ENCODE measurements at places on chromosomes 2 and 18.

DNA sequence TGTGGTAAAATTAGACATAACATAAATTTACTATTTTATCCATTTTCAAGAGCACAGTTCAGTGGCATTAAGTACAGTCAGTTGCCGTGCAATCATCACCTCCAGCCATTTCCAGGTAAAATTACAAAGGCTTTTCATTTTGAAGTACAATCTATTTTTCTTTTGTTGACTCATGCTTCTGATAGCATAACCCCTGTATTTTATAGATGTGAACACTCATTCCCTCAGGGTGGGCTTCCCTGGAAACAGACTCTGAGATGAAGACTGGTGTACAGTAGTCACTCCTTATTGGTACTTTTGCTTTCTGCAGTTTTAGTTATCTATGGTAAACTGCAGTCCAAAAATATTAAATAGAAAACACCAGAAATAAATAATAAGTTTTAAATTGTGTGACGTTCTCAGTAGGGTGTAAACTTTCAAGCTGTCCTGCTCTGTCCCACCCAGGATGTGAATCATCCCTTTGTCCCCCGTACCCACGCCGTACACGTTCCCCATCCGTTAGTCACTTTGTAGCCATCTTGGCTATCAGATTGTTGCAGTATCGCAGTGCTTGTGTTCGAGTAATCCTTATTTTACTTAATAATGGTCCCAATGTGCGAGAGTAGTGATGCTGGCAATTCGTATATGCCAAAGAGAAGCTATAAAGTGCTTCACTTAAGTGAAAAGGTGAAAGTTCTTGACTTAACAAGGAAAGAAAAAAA lies 41.1 kb upstream of the NAB1 start:
- DNase-seq: no peak

- DNase-seq: no peak
Observed at GRCh38 chr2:118599141-118599540, 248.3 kb downstream of the EN1 start.

DNA sequence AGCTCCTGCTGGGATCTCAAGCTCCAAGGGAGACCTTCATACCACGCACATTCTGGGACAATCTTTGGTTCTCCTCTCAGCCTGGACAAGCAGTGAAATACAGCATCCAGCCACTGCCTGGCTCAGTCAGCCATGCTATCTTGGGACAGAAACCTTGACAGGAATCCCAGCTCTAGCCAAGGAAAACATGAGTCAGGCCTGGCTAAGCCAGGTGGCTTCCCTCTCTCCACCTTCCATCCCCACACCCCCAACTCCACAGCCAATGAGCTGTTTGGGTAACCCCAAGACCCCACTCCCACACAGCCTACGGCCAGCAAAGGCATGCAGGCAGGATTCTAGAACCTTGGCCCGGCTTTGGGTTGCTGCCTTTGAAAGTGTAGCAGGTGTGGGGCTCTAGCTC lies 64.9 kb downstream of the MCFD2 start:
- no peak for DNase-seq

DNA sequence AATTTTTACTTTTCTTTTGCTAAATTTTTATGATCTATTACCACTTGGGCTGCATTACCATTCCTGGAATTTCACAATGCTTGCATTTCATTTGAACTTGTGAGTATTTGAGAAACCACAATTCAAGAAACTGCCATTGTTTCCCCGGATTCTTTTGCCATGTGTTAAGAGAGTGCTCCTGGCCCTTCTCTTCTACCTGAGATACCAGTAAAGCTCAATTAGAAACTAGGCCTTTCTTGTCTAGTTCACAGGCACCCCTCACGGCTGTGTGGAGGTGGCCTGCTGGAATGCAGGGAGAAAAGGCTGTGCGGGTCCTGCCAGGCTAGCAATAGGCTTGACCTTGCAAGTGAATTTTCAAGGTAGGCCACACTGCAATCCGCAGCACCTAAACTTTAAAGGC lies 40.8 kb downstream of the ZEB2 start:
- DNase-seq: no peak

DNA sequence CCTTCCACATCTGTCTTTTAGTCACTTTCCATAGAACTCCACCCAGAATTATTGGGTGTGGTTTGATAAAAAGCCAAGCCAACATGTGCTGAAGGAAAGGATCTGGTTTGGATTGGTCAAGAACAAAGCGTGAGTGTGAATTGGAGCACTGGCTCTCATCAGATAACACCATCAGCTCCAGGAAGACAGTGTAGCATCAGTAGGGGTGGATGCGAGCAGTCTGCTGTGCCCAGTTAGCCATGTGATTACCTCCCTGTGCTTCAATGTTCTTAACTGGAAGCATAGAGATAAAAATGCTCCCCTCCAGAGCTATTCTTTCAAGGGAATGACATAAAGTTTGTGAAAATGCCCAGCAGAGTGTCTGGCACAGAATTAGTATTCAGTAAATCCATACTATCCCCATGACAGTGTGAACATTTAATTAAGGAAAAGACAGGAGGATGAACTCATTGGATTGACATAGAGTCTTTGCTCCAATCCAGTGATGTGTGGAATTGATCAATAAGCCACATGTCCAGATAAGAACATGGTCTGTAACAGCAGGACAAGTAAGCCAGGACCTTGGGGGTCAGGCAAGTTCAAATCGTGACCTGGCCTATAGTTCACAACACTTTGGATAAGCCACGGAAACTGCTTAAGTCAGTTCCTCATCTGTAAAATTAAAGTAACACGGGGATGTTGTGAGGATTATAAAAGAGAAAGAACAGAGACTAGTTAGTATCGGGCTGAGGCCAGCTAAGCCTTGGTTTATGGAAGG lies 68.0 kb downstream of the FAM124B start:
- no peak for DNase-seq

- DNase-seq: no peak
Observed at GRCh38 chr2:218582076-218582475, 13.4 kb downstream of the CNOT9 start.

GRCh38 chr2:65350651-65351056 lies 81.7 kb downstream of the SPRED2 start:
- DNase-seq: no peak

- no peak for DNase-seq
Observed at GRCh38 chr18:59021500-59021899, 118.2 kb upstream of the SEC11C start.

DNA sequence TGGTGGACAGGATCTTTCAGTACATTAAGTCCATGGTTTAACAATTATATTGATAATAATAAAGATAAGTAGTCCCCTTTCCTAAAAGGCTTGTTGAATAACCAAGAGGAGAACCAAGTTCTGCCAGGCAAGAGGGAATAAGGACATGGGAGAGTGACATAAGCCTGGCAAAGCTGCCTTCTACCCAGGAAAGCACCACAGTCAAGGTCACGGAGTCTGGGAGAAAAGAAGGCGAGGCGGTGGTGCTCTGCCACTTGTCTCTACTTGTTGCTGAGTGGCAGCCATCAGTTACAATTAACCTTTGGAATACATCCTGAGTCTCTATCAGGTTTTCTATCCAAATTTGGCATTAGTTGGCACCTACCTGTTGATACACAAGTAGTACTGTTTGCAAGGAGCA lies 101.7 kb upstream of the GATA6 start:
- DNase-seq: no peak

DNA sequence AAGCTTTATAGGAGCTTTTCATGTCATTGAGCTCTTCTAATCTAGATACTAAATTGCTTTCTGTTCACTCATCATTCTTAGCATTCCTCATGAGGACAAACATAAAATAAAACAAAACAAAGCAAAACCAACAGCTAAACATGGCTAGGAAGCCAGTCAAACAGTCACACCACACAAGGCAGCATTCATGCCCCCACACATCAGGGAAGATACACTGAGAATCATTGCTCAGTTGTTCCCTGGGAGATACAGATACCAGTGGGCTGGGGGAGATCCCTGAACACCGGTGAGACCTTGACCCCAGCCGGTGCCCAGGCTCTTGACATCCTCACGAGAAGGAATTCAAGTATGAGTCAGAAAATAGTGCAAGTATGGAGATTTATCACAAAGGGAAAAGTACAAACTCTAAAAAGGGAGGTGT lies 177.9 kb upstream of the ARL4C start:
- DNase-seq: no peak

DNA sequence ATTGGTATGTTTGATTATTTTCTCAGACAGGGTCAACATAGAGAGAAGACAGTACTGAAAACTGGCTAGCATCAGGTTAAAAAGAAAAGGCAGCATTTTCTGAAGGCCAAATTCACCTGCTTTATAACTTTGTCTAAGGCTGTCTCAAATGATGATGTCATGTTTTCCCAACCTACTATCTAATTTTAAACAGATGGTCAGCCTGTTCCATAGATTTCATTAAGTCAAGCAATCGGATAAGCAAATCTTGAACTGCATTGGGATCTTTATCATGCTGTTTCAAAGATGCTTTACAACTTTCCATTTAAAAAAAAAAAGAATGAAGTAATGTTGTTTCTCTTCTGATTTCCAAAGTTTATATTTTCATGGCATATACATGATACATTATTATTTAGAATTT lies 56.3 kb upstream of the SPOPL start:
- DNase-seq: no peak

- no peak for DNase-seq
Observed at GRCh38 chr18:4831127-4831526, 365.9 kb downstream of the AKAIN1 start.

DNA sequence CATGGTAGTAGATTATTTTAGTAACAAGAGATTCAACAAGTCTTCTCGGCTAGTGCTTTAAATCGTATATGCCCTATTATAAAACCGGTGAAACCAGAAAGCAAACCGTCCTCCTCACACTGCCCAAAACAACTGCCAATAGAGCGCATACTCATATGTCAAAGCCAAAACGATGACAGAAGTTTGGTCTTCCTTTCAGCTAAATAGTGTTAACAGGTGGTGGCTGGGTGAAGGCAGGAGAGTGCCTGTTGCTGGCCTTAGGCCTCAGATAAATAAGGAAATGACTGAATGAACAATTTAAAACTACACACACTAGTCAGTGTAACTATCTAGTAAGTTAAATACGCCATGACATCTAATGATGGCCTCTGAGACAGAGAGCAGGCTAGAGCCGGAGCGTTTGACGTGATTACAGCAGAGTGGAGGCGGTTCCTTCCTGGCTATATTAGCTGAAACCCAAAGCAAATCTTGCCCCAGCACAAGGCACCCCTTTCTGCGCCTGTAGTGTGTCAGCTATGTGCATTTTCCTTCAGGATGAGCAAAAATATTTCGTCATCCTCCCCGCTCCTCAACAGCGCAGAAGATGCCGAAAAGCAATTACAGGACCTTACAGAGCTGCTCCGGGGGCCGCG lies 1.6 kb downstream of the LONRF2 start:
- DNase-seq: no peak

DNA sequence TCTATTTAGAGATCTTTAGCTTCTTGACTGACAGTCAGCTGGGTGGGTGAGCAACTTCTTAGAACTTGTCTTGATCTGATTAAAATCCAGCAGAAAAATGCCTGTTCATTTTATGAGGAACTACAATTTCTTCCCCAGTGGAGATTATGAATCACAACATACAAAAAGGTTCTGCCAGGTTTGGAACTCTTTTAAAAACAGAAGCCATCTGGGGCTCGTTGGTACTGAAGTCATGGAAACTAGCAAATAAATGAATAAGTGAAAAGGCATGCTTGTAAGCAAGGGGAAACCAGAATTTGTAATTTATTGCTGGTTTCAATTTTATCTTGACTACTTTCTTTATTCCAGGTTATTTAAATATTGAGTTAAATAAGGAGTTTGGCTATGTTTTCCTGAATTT lies 767.4 kb downstream of the MBD2 start:
- no peak for DNase-seq

GRCh38 chr2:202378001-202378400 lies 1.9 kb downstream of the BMPR2 start:
- no peak for DNase-seq

DNA sequence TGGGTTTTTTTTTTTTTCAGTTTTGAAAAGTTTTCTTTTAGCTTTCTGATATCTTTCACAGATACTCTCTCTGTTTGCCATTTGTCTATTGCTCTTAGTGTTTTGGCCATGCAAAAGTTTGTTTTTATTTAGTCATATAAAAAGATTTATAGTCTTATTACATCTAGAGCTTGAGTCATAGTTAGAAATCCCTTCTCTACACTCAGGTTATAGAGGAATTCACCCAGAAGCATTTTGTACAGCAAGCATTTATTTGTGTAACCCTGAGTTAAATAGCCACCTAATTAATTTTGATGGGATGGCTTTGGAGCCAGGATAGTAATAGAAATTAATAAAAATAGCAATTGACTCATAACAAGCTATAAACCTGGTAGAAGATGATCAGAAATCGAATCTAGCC lies 35.6 kb downstream of the ACTR2 start:
- no peak for DNase-seq

DNA sequence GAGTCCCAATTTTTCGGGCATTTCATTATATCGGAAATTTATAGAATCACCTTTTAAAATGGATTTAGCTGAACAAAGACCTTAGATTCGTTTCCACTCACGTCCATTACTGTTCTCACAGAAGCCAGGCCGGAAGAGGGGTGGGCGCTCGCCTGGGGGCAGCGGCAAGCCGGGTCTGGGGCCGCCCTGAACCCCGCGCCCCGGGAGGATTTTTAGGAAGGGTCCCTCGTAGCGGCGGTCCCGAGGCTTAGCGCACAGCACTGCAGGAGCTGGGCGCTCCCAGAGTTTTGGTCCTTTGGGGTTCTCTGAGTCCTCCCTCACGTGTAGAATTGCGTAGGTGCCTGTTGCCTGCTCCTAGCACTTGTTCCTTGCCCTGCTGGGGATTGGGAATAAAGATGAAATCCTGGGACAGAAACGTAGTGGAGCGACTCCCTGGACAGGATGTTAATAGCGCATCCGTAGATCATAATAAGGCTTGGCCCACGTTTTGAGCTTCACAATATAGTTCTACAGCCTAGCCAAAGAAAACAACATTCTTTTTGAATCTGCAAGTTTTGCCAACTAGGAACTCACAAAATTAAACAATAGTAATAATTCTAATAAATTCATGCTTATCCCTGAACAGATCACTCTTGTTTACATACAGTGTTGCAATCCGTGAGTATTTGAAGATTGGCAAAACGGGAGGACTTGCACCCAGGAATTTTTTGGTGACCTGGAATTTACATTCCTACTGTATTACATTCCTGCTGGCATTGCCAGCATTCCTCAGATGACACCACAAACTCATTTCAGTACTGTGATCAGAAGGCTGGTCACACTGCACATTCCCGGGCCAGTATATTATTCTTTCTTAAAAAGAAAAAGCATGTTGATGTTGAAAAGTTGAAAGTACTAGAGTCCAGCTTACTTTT lies 875 bp downstream of the C18orf63 start:
- DNase-seq: no peak

GRCh38 chr2:214995409-214995808 lies 143.0 kb downstream of the ABCA12 start:
- no peak for DNase-seq

GRCh38 chr18:21439431-21439846 lies 161.1 kb downstream of the ESCO1 start:
- DNase-seq: no peak

- DNase-seq: no peak
Observed at GRCh38 chr2:73343992-73344391, 41.6 kb upstream of the ALMS1 start.

GRCh38 chr2:58514252-58514651 lies 273.1 kb upstream of the FANCL start:
- no peak for DNase-seq
